Subcutaneous preadipocyte (primary cell): ENCODE measurements at places on chromosomes 2 and 18. TPM values are rescaled to one million over a fixed set of nuclear protein-coding genes. Genes with fewer than 3 reads are reported as not detected.

NFE2L2 gene
- total RNA-seq, result 46.1 and 60.6 TPM in 2 replicates

ELOA2 gene
- total RNA-seq, result not detected in 2 replicates

HOXD10 gene
- total RNA-seq, result 2.7 TPM in 1 of 2 replicates, not detected in the other

DGKD gene
- 9.2 and 15.1 TPM in 2 replicates for total RNA-seq

EN1 gene
- 6.6 and 9.6 TPM in 2 replicates for total RNA-seq

SLC39A6 gene
- total RNA-seq, result 67.2 and 74.5 TPM in 2 replicates

NAT8 gene
- total RNA-seq, result not detected in 2 replicates

LBX2 gene
- 3.3 and 3.9 TPM in 2 replicates for total RNA-seq

PRKAG3 gene
- 0.37 TPM in 1 of 2 replicates, not detected in the other for total RNA-seq
